ENCODE measurements at places on chromosomes 2 and 18.

- DNase-seq: no peak
Measured at GRCh38 chr2:40090044-40090443, 311.0 kb upstream of the THUMPD2 start.

GRCh38 chr2:216004697-216005283, 8.6 kb downstream of the MREG start:
- DNase-seq: no peak

- no peak for DNase-seq
Measured at GRCh38 chr2:16201848-16202247, 261.5 kb downstream of the MYCN start.

- no peak for DNase-seq
Measured at GRCh38 chr2:208713066-208713745, 306.6 kb downstream of the PTH2R start.

DNA sequence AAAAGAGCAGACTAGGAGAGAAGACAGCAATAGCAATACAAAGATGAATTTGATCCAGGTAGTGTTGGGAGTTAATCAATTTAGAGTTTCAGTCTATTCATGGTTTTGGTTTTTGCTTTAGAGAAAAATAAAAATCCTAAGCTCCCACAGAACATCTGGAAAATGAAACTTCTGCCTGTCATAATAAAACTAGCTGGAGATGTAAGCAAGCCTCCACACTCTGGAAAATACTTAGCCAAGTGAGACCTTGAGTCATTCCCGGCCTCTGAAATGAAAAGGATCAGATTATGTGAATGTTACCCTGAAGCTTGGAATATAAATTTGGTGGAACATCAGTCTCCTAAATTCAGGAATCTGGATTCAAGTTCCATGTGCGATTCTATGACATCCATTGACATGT, 485.6 kb upstream of the SPRED2 start:
- no peak for DNase-seq

DNA sequence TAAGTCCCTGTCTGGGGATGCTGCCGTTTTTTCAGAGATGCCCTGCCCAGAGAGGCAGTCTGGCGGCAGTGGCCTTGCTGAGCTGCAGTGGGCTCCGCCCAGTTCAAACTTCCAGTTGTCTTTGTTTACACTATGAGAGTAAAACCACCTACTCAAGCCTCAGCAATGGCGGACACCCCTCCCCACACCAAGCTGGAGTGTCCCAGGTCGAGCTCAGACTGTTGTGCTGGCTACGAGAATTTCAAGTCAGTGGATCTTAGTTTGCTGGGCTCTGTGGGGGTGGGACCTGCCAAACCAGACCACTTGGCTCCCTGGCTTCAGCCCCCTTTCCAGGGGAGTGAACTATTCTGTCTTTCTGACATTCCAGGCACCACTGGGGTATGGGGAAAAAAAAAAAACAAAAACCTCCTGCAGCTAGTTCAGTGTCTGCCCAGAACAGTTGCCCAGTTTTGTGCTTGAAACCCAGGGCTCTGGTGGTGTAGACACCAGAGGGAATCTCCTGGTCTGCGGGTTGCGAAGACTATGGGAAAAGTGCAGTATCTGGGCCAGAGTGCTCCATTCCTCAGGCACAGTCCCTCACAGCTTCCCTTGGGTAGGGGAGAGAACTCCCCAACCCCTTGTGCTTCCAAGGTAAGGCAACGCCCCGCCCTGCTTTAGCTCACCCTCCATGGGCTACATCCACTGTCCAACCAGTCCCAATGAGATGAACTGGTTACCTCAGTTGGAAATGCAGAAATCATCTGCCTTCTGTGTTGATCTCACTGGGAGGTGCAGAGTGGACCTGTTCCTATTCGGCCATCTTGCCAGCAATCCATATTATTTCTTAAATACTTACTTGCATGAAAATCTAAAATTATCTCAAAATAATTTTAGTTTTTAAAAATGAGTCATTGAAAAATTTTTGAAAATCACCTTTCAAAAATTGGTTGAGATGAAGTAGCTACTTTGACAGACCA, 338.0 kb downstream of the OSR1 start:
- DNase-seq: no peak

DNA sequence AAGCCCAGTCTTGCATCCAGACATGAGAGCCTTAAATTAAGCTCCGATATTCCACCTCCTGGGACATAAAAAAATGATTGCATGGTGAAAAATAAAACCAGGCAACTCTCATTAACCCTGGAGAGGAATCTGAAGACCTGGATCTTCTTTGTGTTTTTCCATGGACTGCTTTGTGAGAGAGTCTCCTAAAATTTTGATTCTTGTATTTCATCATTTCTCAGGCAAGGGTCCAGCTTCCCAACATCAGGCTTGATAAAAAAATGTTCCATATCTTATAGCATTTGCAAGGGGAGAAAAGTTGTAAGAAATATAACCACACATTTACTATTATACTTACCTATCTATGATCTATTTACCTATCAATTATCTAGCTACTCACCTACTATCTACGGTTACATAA, 327.5 kb upstream of the SPHKAP start:
- DNase-seq: no peak

DNA sequence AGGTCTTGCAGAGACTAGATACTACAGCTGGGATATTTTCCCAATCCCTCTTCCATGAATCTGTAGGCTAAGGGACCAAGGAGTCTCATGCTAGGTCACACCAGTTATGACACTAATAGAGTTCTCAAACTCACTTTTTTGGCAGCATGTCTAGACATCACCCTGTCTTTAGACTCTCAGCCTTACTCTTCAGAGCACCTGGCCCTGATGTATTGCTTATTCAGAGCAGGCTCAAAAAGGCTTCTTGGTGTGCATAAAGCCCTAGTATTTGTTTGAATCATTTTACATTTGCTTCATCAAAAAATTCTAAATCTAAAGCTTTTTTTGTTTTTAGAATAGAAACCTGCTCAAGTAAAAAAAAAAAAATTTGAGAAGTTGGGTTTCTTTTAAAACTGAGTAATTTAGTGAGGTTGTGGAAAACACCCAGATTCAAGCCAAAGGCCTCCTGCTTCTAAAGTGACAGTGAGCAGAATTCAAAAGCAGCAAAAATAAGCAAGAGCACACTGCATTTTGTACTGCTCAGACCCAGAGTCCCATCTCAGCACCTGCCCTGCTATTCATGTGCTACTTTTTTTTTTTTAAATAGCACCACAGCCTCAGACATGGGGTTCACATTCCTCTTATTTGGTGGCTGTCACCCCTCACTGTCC, 18.0 kb upstream of the DNAH6 start:
- no peak for DNase-seq

- DNase-seq: no peak
Measured at GRCh38 chr2:176067589-176068418, 16.0 kb downstream of the EVX2 start.

DNA sequence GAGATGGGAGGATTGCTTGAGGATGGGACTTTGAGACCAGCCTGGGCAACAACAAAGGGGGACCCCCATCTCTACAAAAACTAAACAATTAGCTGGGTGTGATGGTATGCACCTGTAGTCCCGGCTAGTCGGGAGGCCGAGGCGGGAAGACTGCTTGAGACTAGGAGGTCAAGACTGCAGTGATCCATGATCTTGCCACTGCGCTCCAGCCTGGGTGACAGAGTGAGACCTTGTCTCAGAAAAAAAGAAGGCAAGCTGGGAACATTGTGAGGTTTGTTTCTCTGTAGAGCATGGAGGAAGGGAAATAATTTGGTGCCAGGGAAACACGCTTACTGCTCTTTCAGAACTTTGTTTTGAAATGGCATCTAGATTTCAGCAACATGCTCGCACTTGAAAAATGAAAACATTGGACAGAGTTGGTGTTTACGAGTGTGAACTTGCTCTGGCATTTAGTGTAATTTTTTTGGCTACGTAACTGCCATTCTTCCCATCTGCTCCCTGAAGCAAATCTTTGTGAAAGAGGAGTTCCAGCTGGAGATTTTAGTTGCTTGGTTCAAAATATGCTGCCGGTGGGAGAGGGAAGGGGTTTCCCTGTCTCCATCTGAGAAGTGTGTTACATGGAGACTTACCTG, 125.6 kb upstream of the DLX2 start:
- DNase-seq: no peak

- no peak for DNase-seq
Measured at GRCh38 chr2:10790228-10790973, 22.2 kb downstream of the PDIA6 start.

- DNase-seq: no peak
Measured at GRCh38 chr18:52402814-52403213, 62.8 kb downstream of the DCC start.

GRCh38 chr2:73050121-73050545, 21.4 kb downstream of the SFXN5 start:
- DNase-seq: no peak

GRCh38 chr2:51717312-51717711, 685.4 kb upstream of the NRXN1 start:
- no peak for DNase-seq

DNA sequence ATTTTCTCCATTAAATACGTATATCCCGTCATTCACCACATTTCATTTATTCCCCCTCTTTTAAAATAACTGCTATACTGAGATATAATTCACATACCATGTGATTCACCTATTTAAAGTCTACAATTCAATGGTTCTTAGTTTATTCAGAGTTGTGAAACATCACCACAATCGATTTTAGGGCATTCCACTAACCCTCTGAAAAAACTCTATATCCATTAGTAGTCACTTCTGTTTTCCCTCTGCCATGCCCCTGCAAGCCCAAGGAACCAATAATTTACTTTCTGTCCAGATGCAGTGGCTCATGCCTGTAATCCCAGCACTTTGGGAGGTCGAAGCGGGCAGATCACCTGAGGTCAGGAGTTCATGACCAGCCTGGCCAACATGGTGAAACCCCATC, 95.5 kb upstream of the FZD5 start:
- no peak for DNase-seq

GRCh38 chr2:197937814-197938213, 133.4 kb downstream of the PLCL1 start:
- DNase-seq: no peak

DNA sequence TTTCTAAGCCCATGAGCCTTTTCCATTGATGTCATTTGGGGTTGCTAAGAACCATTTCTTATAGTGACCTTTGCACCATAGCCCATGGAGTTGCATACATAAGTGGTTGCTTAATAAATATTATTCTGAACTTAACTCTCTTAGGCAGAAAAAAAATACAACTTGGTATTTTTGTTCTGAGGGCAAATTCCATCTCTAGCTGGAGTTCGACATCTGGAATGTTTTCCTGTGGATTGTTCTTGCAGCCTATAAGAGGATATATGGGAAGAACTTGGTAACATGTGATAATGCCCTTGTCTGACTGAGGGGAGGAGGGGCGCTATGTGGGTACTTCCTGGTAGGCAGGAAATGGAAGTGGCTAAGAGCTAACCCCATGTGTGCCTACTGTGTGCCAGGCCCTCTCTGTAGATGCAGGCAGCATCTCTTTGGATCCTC, 20.7 kb downstream of the IGFBP2 start:
- DNase-seq: no peak

- DNase-seq: no peak
Measured at GRCh38 chr2:231780123-231780908, 766 bp downstream of the PDE6D start.

- no peak for DNase-seq
Measured at GRCh38 chr2:144241801-144242200, 278.1 kb downstream of the ZEB2 start.

GRCh38 chr2:27583390-27583915, 611 bp downstream of the ZNF512 start:
- no peak for DNase-seq

GRCh38 chr18:686339-687111, 25.9 kb downstream of the ENOSF1 start:
- no peak for DNase-seq

- no peak for DNase-seq
Measured at GRCh38 chr2:26581991-26582842, 58.9 kb downstream of the CIB4 start.

DNA sequence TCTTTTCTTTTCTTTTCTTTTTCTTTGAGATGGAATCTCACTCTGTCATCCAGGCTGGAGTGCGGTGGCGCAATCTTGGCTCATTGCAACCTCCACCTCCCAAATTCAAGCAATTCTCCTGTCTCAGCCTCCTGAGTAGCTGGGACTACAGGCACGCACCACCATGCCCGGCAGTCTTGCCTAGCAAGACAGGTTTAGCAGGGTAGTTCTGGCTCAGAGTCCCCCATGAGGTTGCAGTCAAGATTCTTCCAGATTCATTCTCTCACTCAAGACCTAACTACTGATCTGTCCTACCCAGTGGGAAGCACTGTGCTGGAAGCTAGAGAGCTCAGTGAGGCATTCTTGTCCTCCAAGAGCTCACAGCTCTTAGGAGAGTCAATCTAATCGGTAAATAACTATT, 17.6 kb upstream of the ZAP70 start:
- DNase-seq: no peak

DNA sequence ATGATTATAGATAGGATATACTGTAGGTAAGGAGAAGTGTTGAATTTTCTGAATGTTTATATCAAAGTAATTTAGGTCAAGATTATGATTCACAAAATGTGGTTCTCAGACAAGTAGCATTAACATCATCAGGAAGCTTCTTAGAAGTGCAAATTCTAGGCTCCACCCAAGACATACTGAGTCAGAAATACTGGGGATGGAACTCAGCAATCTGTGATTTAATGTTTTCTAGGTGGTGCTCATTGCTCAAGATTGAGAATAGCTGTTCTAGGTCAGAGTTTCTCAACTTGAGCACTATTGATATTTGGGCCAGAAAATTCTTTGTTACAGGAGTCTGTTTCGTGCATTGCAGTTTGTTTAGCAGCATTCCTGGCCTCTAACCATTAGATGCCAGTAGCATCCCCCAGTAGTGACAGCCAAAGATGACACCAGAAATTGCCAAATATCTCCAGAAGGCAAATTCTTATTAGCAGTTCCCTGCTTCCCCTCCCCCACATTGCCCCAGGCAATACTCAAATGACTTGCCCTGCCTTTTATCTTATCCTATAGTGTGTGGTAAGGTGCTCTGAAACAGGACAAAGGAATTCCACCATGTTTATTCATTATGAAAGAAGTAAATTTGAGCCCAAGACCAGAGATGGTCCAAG, 1001.2 kb downstream of the DPP10 start:
- DNase-seq: no peak

DNA sequence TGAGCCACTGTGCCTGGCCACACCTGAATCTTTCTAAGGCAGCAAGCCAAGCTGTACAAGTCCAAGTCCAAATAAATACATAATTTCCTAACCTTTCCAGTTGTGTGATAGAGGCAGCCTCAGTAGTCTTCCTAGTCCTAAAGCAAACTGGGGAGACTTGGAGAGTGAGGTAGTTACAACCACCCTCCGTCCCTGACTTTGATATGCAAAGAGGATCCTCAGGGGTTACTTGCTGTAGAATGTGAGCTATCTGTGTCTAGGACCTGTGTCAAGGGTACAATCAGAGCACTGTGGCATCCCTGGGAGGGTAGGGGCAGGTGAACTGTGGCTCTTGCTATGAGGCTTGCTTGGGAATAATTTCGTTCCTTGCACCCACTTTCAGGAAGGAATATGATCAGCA, 28.3 kb upstream of the KCNG3 start:
- no peak for DNase-seq

DNA sequence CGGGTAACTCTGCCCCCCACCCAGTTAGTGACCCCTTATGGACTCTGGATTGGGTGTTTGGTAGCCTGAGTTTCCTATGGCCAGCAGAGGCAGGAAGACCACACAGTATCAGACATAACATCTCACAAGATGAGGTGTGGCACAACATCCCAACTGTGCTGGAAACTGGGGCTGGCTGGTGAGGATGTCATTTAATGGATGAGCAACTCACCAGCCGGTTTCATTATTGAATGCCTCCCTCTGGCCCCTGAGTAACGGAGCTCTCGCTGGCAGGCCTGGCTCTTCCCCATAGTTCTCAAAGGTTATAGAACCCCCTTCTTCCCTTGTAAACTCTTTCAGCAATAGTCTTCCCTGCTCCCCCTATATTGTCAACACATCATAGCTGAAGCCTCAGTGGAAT, 195.0 kb downstream of the BCL11A start:
- DNase-seq: no peak

- no peak for DNase-seq
Measured at GRCh38 chr2:99613980-99614379, 124.2 kb upstream of the REV1 start.
